ENCODE measurements at places on chromosomes 6 and 20.

DNA sequence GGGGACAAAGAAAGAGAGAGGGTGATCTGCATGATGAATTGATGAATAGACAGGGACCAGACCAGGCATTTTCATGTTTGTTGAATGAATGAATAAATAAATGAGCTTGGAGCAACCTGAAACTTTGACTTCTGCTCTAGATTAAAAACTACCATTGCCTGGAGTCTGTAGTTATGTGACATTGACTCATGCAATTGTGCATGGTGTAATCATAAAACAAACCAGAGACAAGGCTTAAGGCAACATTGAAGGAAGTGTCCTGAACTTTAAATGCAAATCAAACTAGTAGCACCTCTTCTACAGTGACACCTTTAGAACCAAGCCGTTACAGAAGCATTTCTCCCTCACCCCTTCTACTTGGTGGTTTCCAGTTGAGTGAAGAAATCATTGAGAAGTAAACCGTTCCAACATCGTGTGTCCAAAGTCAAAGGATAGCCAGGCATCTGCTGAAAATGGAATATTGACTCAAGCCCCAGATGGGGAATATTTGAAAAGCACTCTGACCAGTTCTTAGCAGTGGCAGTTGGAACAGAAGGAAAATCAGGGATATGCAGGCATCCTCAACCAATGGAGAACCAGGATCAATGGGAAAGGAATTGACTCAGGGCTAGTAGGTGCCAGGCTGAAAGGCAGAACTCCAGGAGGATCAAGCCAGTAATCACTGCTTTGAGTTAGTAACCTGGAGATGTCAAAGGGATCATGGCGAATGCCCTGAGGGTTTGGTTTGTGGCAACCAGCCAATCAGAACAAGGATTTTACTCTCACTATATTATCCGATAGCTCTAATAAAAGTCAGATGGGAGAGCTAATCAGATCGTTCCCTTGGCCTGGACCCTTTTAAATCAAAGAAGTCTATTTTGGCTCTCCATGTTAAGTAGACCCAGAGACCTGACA is 171.2 kb upstream of the TSHZ2 start:
- DNase-seq, result no peak

GRCh38 chr20:36446557-36446956 is 94.8 kb upstream of the MYL9 start:
- no peak for DNase-seq

DNA sequence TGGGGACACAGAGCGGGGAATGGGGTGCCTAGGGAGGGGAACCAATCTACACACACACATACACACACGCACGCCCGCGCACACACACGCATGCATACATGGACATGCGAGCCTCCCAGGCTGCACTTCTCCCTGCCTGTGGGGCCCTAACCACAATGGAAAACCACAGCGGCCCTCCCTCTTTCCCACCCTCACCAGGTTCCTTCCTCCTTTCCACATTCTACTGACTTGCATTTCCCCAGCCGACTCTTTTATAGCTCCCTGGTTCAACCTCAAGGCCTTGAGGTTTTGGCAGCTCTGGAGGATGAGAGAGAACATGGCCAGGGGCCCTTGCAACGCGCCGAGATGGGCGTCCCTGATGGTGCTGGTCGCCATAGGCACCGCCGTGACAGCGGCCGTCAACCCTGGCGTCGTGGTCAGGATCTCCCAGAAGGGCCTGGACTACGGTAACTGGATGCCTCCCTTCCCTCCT is at the start of gene BPI:
TSS of gene BPI (plus strand) at position 249 of the 472 bp plus-strand sequence. CDS start at position 317, 68 bp downstream.
- no peak for DNase-seq

- DNase-seq, result no peak
Observed at GRCh38 chr6:36725581-36725980, 28.0 kb downstream of the RAB44 start.

Measured in endothelial cell of umbilical vein (primary cell).